OCI-M1 (cell line): ENCODE measurements at places on chromosomes 5 and 9.

DNA sequence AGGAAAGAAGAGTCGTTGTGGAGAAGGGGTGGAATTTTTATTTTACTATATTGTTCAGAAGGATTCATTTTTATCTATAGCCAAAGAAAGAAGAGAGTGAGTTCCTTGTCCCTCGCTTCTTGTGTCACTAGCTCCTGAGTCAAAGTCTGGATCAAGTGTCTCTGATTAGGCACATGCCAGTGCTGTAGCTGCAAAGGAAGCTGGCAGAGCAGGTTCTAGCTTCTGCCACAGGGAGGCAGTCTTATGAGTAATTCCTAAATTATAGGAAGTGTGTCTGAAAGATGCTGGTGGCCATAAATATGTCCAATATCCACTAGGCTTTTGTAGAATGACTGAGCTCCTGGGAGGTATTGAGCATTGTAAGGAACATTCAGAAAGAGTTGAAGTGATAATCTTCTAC lies 84.7 kb downstream of the DOCK2 start:
- DNase-seq = peak; percentile 29

- no peak for DNase-seq
These were observed 232.2 kb upstream of the VLDLR start for GRCh38 chr9:2389404-2389803.

GRCh38 chr9:121755581-121755980 lies 104.1 kb downstream of the DAB2IP start:
- no peak for DNase-seq

- no peak for DNase-seq
These were observed 3.4 kb downstream of the TLE1 start for GRCh38 chr9:81685763-81686613.

DNA sequence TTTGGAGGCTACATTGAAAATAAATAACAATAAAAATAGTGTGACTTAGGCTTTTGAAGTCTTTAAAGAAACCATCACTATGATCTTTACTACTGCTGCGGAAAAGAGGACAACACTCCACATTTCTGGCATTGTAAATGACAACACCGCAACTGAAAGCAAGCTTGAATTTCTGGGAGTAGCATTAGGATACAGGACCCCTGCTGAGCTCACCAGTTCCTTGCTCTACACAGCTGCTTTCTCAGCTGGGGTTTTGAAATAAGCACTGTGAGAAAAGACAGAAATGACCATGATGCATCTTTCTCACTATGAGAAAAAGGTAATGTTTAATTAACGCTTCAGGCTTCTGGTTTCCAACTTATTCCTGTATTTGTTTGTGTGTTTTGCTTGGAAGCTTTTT lies 168.0 kb downstream of the TAF11L14 start:
- no peak for DNase-seq

DNA sequence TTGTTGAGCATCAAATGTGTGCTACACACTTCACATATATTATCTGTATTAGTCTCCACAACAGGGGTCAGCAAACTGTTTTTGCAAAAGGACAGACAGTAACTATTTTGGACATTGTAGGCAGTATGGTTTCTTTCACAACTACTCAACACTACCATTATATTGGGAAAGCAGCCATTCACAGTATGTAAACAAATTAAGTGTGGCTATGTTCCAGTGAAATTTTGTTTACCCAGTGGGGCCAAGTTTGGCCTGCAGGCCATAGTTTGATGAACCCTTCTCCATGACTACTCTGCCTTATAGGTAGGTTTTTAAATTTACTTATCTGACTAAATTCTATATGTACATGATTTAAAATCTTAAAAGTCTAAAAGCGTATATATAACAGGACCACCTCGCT lies 13.0 kb upstream of the FAM151B start:
- no peak for DNase-seq

DNA sequence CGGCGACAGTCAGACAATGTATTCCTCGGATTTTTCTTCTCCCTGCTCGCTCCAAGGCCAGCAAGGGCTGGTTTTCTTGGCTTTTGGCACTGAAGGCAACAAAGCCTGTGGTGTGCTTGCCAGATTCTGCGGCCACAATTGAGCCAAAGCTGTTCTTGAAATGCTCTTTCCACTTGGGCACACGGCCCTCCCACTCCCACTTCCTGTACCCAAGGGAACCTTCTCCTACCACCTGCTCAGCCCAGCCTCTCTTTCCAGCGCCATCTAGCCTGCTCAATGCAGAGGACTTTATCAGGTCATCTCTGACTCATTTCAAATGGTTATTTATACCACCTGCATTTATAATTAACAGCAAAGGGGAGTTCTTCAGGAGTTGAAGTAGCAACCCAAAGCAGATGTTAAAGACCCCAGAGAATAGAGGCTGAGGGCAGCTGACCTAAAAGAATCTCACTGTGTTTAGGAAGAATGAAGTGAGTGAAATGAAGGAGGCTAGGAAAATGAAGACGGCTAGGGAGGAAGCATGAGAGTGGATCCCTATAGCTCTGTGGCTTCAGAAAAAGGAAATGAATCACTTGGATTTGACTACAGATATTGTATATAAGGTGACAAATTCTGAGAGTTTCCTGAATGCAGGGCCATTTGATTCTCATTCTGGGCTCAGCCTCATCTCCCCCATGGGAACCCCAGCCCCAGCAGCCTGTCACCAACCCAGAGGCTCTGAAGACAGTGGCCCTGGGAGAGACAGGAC lies 439.0 kb downstream of the ENC1 start:
- DNase-seq = no peak

- DNase-seq = no peak
These were observed 415.7 kb downstream of the PLK2 start for GRCh38 chr5:58044166-58044565.

DNA sequence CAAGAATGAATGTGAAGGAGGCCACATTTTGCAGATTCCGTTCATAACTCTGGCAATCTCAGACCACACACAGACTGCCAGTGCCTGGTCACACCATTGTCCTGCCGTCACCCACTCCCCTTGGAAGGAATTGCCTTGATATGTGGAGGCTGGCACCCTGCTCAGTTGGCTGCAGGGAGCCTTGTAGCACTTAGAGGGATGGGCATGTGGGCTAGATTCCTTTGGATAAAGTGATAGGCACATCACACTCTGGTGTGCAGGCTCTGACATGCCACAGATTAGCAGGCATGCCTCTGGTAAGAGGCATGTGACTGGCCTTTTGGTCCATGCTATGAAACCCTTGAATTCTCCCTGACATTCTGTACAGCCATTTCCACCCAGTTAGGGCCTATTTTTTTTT lies 254.6 kb upstream of the PIK3R1 start:
- no peak for DNase-seq

GRCh38 chr9:76558465-76558864 lies 99.5 kb downstream of the GCNT1 start:
- no peak for DNase-seq

DNA sequence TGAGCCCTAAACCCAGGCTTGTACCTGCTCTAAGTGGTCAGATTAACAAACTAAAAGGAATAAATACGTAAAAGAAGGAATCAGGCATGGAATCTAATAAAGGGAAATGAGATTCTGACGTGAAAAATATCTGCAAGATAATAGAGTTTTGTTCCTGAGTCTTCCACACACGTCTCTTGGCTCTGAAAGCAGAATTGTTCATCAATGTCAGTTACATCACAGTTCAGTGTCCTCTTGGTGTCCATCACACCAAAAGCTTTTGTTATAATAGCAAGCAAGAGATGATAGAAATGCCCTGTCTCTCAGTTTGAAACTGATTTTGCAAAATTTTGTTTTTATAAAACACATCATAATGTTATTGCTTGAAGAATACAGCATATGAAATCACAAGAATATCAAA lies 34.7 kb upstream of the NMUR2 start:
- DNase-seq = no peak

DNA sequence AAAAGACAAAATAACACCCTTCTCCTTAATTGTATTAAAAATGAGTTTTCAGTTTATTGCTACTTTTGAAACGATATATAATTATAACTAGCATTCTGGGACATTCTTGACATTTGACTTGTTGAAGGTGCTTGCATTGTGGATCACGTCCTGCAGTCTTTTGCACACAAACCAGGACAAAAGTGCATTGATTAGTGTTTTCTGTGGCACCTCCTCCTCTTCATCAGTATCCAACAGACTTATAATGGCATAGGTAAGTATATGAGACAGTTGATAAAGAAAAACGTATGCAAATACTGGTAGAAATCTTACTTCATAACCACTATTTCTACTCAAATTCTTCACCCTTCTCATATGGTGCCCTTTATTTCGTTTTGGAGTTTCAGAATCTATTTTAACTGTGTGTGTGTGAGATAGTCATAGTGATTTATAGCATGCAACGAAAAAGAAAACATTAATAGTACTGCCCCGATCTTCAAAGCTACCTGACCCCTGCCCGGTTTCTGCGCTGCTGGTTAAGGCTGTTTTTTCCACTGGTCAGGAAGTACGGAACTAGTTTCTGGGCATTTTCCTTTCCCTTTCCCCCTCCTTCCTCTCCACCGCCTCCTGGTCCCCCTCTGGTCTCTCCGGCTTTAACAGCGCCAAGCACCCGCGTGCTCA lies 639 bp upstream of the RASA1 start:
- DNase-seq = no peak

DNA sequence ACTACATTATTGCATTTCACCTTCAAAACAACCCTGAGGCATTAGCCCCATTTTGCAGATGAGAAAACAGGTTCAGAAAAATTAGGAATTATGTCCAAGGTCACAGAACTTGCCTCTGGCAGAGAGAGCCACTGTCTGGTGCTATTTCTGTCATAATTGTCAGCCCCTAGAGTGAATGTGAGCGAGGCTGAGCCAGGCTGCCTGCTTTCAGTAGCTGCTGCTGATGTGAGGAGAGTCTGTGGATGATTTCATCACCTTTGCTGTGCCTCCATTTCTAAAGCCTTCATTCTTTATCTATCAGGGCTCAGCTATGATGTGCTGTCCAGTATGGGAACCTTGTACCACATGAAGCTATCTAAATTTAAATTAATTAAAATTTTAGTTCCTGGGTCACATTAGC lies 71.4 kb downstream of the INSYN2B start:
- no peak for DNase-seq

DNA sequence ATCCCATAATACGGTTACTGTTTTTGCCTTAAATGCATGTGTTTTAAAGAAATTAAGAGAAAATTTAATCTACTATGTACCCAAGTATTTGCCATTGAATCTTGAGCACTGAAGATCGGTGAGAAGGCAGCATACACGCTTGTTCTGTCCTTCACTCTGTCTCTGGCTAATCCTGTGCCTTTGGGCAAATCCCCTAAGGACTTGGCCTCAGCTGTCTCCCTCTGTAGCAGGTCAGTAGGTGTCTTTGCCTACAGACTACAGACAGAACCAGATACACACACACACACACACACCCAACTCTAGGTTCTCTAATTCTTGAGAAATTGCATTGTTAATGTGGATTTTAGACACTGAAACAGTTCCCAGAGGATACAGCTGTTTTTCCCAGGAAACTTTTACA lies 117.4 kb downstream of the WDR41 start:
- DNase-seq = no peak

DNA sequence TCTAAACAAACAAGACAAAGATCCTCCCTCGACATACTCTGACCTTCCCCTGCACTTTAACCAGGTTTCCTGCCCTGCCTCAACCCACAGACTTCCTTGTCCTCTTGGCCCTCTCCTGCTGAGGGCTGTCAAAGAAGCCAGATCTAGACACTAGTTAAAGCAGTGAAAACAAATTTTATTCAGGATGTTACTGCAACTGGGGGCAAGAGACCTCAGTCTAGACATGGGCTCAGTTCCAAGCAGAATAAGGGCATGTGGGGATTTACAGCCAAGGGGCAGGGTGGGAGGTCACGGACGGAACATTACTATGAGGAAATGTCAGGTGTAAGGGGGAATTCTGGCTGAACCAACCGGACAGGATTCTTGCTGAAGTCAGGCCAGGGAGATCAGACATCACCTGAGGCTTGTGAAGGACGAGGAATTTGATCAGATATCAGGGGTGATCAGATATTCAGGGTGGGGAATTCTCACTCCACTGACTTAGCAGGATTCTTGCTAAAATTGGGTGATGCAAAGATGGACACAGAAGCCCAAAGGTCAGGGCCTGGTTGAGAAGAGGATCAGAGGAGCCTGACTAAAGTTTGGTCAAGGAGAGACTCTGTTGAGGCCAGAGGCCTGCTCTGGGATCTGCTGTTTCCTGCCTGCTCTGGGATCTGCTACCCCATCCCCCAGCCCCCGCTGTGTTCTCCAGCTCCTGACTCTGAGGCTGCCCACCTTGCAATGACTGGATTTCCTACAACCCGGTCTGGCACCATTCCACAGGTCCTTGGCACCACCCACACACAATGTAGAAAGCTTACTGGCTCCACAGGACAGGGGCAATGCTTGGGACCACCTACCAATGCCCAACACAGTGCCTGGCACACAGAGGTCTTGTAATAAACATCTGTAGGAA lies 21.5 kb downstream of the GABBR2 start:
- no peak for DNase-seq

GRCh38 chr9:112894699-112895098 lies 4.0 kb upstream of the SLC46A2 start:
- no peak for DNase-seq
